ENCODE measurements at places on chromosomes 12 and 14.

GRCh38 chr12:122421187-122421820 lies 1.2 kb downstream of the CLIP1 start:
- peak; percentile 69 for DNase-seq

GRCh38 chr14:36935976-36936678 lies 236.3 kb downstream of the SLC25A21 start:
- DNase-seq: no peak

DNA sequence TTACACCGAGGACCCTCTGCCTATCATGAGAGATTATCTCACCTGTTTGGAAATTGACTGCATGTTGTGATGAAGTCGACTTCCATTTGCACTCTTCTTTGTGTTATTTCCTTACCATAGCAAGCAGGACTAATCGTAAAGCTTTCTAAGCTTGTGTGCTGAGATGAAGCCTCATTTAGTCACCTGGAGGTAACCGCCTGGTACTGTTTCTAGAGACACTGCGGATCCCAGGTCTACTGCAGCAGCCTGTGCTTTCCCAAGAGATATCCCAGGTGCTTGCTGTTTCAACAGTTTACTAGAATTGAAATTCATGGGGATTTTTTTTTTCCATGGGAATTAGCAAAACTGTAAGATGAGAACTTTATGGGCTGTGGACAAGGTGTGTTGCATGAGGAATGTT lies 131.8 kb downstream of the PTPRR start:
- DNase-seq: no peak

- DNase-seq: no peak
These were observed 310.8 kb downstream of the BCL11B start for GRCh38 chr14:98961191-98961590.

DNA sequence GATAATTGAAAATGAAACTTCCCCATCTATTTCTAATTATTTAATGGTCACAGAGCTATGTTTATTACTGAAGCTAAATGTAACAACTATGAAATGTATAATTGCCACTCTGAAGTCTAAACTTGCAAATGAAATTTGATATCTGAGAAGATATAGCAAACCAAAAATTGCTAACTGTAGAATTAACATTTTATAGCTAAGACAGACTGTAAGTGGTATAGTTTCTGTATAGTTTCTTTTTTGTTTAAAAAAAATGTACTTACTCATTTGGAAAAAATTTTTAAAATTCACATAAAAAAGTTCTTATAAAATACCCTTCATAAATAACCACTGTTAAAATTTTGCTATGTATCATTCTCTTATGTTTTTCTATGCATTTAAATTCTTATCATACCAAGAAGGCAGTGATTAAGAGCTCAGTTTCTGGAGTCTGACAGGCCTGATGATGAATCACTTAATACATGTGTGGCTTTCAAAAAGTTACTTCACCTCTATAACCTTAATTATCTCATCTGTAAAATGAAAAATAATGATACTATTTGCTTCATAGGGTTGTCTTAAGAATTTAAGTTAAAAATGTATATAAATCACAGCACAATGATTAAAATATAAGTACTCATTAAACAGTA lies 214.7 kb upstream of the GARIN2 start:
- no peak for DNase-seq

DNA sequence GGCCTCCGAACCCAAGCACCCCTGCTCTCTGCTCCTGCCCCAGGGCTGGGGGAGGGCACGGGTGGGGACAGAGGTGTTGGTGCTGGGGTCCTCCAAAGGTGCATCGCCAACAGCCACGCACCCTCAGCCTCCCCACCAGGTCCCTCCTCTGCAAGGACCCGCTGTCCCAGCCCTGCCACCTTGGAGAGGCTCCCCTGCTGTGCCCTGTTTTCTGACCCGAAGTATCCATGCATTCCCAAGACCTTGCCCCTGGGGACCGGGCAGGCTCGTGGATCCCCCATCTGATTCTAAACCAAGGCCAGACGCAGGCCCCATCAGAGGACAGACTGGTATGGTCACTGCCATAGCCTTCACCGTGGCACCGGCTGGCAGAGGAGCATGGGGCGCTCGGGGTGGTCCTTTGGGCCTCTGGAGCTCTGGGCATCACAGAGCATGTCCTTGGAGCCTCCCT lies 22.7 kb upstream of the BEGAIN start:
- no peak for DNase-seq

All from KBM-7 (cell line).